ENCODE measurements at places on chromosomes 3 and 15. TPM values are rescaled to one million over a fixed set of nuclear protein-coding genes. Genes with fewer than 3 reads are reported as not detected.

ZDHHC23 gene
- 2.9 TPM for total RNA-seq

ERICH6 gene
- total RNA-seq = 0.10 TPM

C3orf20 gene
- total RNA-seq = not detected

LSMEM2 gene
- not detected for total RNA-seq

FBXO40 gene
- not detected for total RNA-seq

C3orf33 gene
- 5.0 TPM for total RNA-seq

FBXL2 gene
- 7.0 TPM for total RNA-seq

NGRN gene
- total RNA-seq = 112 TPM

ZNF106 gene
- 10.8 TPM for total RNA-seq

GMNC gene
- total RNA-seq = not detected

SLC28A2 gene
- not detected for total RNA-seq

SCN5A gene
- total RNA-seq = 0.89 TPM

RLBP1 gene
- not detected for total RNA-seq

FAIM gene
- total RNA-seq = 30.2 TPM

SLC6A20 gene
- 0.08 TPM for total RNA-seq

TRIM42 gene
- not detected for total RNA-seq

SLC2A2 gene
- total RNA-seq = not detected

RPP14 gene
- total RNA-seq = 9.4 TPM

ZBBX gene
- not detected for total RNA-seq

MRPL46 gene
- 58.0 TPM for total RNA-seq

FOXB1 gene
- not detected for total RNA-seq

LRRC34 gene
- not detected for total RNA-seq

ALDH1A2 gene
- total RNA-seq = 0.15 TPM

GABRR3 gene
- not detected for total RNA-seq

PLCB2 gene
- total RNA-seq = 0.97 TPM

Measured in A549 treated with AZD2906 at 1 μM for 4 hours (cell line).